ENCODE measurements at places on chromosomes 2 and 18.

DNA sequence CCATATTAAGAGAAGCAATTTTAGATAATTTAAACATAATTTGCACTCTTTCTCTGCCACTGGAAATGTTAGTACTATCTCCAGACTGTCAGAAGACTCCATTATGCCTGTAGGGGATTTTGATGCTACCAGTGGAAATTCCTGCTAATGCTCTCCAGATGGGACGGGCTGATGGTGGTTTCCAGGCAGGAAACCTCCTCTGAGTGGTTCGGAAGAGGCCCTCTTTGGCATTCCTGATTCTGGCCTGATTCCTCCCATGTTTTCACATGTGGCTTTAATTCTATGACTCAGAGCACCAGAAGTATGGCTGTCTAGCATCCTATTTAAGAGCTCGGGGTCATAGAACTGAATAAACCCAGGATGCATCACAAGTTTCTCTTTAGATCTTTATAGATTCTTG lies 70.9 kb upstream of the ST6GAL2 start:
- no peak for DNase-seq

DNA sequence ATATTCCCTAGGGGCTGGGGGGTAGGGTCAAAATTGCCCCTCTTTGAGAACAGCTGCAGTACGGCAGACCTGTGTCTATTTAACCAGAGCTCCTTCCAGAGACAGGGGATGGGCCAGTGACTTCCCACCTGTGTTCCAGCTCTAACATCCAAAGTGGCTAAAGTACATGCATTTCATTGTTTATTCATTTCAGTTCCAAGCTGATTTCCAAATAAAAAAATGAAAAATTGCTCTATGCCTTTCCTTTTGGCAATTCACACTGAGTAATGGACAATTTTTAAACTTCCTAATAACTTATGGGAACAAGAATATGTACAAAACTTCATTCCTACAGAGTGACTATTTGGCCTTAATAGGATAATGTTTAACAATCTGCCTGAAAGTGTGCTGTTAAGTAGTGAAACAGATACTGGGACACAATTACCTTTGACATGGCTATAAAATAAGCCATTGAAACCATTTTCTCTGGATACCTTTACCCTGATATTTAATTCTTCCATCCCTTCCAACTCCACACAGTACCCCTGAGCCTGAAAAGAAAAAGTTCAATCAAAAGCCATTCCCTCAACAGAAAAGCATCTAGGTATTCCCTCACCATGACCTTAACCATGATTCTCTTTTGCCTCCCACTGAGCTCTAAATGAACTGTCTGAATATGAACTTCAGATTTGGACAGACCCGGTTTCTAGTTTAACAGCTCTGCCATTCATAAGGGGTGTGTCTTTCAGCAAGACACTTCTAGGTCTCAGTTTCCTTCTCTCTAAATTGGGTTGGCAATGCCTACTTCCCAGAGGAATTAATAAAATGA lies 73.1 kb downstream of the RDH14 start:
- DNase-seq: no peak

GRCh38 chr2:234165421-234165820 lies 114.9 kb downstream of the SPP2 start:
- DNase-seq: no peak

GRCh38 chr2:15554525-15555218 lies 6.5 kb downstream of the NBAS start:
- no peak for DNase-seq

- no peak for DNase-seq
Observed at GRCh38 chr2:133884739-133885381, 316.6 kb upstream of the NCKAP5 start.

- DNase-seq: no peak
Observed at GRCh38 chr2:163657281-163657656, 78.5 kb downstream of the FIGN start.

GRCh38 chr2:239600650-239601049 lies 199.8 kb upstream of the HDAC4 start:
- DNase-seq: no peak

GRCh38 chr18:5515011-5515784 lies 28.6 kb downstream of the EPB41L3 start:
- DNase-seq: no peak

GRCh38 chr2:4354164-4354563 lies 650.8 kb downstream of the DCDC2C start:
- DNase-seq: no peak

DNA sequence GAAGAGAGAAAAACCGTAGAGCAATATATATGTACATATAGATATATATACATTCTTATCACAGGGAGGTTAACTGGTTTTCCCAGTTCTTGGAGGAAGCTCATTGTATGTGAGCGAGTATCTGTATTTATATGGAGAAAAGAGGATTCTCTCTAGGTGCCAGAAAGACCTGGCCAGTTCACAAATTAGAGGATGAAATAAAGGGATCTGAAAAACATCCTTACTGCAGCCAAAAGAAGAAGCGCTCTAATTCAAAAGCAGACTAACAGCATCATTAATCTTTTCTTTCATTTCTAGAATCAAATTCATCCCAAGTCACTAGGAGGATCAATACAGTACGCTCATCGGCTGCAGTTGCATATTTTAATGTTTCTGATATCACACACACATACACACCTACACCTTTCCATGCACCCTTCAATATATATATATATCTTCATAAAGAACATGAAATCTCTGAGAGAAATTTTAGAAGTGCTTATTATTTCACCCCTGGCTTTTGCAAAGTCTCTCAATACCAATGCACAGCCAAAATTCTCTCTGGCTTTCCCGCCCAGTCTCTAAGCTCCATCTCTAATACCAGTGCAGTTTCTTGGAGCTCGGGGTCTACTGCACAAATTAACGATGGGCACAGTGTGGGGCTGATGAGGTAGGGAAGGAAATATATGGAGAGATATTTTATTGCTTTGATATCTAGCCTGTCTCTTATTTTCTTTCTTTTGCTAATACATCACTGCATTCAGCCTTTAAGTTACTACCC lies 731 bp downstream of the NRXN1 start:
- DNase-seq: no peak
